RPMI7951 (cell line): ENCODE measurements at places on chromosomes 3 and 15.

DNA sequence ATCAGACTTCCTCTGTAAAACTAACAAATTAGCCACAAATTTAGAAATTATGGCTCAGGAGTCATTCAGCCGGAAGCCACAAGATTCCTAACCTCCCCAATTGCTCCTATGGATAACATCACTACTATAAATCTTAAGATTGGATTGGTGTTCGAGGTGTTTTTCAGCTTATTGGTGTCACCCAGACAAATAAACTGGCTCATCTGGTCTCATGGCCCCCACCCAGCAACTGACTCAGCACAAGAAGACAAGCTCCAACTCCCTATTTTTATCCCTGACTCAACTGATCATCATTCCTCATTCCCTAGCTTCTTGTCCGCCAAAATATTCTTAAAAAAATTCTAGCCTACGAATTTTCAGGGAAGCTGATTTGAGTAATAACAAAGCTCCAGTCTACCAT is 135.1 kb upstream of the STRIT1 start:
- peak; percentile 90 for DNase-seq

- no peak for DNase-seq
Measured at GRCh38 chr3:125634336-125634950, 39.1 kb upstream of the OSBPL11 start.

GRCh38 chr3:187812496-187812895 is 67.2 kb upstream of the BCL6 start:
- no peak for DNase-seq

DNA sequence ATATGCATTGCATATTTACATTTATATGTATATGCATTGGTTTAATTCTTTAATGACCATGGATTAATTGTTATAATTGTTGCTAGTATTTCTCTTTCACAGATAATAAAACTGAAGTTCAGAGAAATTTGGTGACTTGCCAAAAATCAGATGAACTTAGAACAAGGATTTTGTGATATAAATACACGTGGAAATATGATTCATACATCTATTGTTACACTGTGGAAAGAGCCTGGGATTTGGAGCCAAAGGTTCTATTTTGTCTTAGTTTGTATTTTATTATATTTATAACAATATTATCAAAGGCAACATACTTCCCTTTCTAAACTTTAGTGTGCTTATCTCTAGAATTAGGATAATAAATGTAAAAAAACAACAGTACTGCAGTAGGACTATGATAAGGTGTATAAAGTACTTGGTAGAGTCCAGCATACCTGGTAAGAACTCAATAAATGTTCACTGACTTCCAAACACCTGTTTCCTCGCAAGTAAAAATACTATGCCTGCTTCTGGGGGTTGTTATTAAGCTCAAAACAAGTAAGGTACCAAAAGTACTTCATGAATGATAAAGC is 342.9 kb downstream of the THSD4 start:
- DNase-seq, result no peak

DNA sequence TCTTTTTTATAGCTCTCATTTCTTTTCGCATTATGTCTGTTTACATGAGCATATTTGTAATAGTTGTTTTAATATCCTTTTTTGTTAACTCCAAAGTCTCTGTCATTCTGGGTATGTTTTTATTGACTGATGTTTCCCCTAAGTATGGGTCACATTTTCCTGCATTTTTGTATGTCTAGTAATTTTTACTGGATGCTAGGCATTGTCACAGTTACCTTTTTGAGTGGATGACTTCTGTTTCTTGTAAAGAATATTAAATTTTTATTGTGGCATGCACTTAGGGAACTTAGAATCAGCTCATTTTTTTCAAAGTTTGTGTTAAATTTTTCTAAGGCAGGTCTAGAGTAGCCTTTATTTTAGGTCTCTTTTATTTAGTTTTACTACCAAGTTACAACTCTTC is 40.7 kb downstream of the ANAPC13 start:
- DNase-seq, result no peak

DNA sequence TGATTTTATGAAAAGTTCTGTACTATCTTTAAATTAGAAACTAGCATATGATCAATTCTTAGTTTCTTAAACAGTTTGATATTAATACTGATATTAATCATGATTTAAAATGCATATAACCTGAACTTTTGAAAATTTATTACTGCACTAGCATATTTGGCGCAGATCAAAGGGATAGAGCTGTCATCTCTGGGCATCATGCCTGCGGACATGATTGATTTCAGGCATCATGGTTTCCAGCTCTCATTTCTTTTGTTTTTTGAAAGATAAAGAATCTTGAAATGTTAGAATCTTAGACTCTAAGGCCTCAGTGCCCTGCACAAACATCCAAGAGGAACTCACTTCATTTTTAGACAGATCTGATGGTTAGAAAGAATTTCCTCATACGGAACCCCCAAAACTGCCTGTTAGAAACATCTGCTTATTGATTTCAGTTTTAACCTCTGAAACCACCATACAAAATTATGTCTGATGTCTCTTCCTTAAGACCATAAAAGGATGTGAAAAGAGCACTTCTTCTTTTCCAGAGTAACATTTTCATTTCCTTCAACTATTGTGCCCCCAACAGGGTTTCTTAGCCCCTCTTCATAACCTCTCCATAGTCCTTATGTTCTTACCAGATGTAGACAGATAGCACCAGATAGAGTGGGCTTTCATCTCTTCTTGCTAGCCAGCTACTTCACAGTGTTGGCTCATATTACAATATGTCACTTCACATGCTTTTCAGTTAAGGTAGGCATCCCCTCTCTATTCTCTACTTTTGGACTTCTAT is 110.8 kb downstream of the BBX start:
- DNase-seq, result no peak

GRCh38 chr3:156725682-156726081 is 51.3 kb downstream of the TIPARP start:
- no peak for DNase-seq

GRCh38 chr3:112123548-112123947 is 9.5 kb downstream of the GCSAM start:
- no peak for DNase-seq

- DNase-seq, result peak; percentile 52
Measured at GRCh38 chr15:92383519-92384324, 10.0 kb upstream of the ST8SIA2 start.

- DNase-seq, result no peak
Measured at GRCh38 chr3:10845001-10845761, 29.2 kb downstream of the SLC6A11 start.

GRCh38 chr15:99603828-99604227 is 38.0 kb downstream of the MEF2A start:
- DNase-seq, result no peak

- DNase-seq, result peak; percentile 89
Measured at GRCh38 chr15:60932051-60932915, 296.8 kb downstream of the RORA start.

- no peak for DNase-seq
Measured at GRCh38 chr3:29381595-29381994, 100.7 kb downstream of the RBMS3 start.

GRCh38 chr3:63193647-63194046 is 84.5 kb upstream of the SYNPR start:
- DNase-seq, result peak; percentile 35

GRCh38 chr3:153026026-153026425 is 136.0 kb upstream of the RAP2B start:
- peak; percentile 46 for DNase-seq

GRCh38 chr3:123764647-123765046 is 119.5 kb downstream of the MYLK start:
- peak; percentile 39 for DNase-seq

- no peak for DNase-seq
Measured at GRCh38 chr3:195757438-195757770, 36.6 kb downstream of the MUC20 start.

DNA sequence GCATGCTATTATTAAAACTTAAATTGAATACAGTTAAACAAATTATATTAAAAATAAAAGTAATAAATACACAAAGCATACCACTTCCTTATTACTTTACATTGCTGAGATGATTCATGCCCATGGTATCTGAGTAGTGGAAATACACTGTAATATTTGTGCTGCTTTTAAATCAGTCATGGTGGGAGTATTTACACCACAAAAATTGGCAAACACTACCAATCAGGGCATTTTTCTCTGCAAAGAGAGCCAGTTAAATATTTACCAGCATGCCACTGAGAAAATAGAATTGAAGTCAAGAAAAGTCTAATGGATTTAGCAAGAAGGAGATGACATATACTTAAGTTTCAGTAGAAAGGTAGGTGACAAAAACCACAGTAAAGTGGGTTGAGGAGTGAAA is 19.6 kb downstream of the PPARG start:
- peak; percentile 81 for DNase-seq

- DNase-seq, result no peak
Measured at GRCh38 chr15:58548308-58549012, 116.7 kb downstream of the LIPC start.

GRCh38 chr3:197151580-197151979 is 122.0 kb upstream of the MELTF start:
- DNase-seq, result peak; percentile 69

DNA sequence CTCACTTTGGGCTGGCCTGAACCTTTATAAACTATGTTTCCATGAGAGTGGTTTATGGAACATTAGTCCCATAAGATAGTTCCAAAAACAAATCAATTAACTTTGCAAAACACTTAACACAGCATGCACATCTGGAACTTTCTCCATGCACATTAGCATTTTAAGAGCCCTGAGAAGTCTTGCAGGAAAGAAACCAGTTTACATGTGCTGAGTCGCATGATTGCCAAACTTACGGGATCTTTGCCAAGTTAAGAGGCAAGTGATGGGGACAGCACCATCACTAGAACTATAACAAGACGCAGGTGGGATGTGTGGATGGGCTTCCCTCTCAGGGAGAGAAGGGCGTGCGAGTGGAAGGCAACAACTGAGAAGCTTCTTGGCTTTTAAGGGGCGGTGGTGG is 20.7 kb downstream of the ADAMTS9 start:
- peak; percentile 12 for DNase-seq

- no peak for DNase-seq
Measured at GRCh38 chr3:39762537-39763070, 46.8 kb upstream of the MYRIP start.

- peak; percentile 84 for DNase-seq
Measured at GRCh38 chr3:62128051-62128450, 245.3 kb downstream of the FEZF2 start.

- DNase-seq, result no peak
Measured at GRCh38 chr3:5583920-5584319, 396.4 kb downstream of the EDEM1 start.

GRCh38 chr3:158768361-158768787 is 33.5 kb upstream of the MFSD1 start:
- peak; percentile 74 for DNase-seq

- DNase-seq, result no peak
Measured at GRCh38 chr3:42371776-42372175, 38.6 kb downstream of the LYZL4 start.

GRCh38 chr3:105456017-105456416 is 89.3 kb downstream of the ALCAM start:
- DNase-seq, result no peak

DNA sequence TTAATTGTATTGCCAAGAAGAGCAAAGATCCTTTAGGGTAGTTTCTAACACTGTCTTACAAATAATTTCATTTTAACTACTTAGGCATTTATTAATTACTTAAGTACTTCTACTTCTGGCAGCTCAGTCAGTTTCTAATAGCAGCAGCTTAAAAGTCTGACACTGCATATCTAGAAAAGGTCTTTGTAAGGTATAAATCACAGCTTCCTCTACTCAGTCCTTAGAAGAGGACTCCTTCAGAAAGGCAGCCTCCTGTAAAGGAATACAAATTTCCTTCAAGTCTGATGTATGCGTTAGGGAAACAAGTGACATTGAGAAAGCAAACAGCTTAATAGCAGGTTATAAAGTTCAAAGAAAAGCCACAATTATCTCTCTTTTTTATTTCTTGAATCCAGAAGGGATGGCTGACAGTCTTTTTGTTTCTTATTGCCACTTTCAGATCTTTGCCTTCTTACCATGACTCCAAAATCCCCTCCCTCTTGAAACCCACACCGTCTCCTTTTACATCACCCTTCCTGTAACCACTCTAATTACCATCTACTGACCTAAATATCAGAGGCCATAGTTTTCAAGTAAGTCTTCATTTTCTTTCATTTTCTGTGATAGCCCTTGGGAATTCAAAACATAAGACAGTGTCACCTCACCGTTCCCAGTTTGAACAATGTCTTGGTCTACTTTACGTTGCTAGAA is 109.5 kb downstream of the CGGBP1 start:
- no peak for DNase-seq

GRCh38 chr3:24683090-24683489 is 188.4 kb upstream of the THRB start:
- no peak for DNase-seq

GRCh38 chr3:89038869-89039268 is 68.6 kb upstream of the EPHA3 start:
- DNase-seq, result no peak

- peak; percentile 83 for DNase-seq
Measured at GRCh38 chr3:140093742-140094141, 158.8 kb downstream of the CLSTN2 start.

GRCh38 chr15:31169558-31169957 is 68.0 kb upstream of the TRPM1 start:
- no peak for DNase-seq

- no peak for DNase-seq
Measured at GRCh38 chr3:19147905-19148767, at the start of gene KCNH8. KCNH8 (plus strand) TSS chr3:19148510; CDS start chr3:19148720, 210 bp downstream.

GRCh38 chr3:138180375-138181029 is 5.8 kb upstream of the DBR1 start:
- DNase-seq, result peak; percentile 37

- peak; percentile 27 for DNase-seq
Measured at GRCh38 chr3:170277833-170278580, 55.8 kb downstream of the PRKCI start.

GRCh38 chr3:186785495-186786018 is 2.2 kb downstream of the EIF4A2 start:
- no peak for DNase-seq

DNA sequence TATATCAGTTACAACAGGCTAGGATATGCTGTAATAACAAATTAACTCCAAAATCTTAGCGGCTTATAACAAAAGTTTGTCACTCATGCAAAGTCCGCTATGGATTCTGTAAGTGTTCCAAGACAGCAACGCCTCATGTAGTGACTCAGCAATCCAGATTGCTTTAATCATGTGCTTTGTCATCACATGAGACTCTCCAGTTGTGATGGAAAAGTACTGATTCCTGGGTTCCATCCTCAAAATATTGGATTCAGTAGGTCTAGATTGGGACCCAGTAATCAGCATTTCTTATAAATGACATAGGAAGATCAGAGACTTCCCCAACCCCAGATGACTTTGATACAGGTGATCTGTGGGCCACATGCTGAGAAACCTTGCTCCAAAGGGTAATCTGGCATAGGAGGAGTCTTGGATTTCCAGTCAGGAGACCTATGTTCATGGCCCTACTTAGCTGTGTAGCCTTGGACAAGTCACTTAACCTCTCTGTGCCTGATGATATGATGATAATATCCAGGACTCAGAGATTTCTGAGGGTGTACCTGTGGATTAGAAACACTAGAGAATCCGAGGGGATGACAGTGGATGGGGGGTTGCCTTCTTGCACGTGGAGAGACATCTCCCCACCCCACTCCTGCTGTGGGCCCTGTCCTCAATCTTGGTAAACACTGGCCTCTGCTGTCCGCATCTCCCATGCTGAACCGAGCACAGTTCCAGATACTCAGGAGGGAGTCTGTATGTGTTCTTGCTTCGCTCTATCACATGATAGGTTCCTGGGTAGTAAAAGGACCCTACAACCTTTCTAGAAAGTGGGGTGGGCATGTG is 65.5 kb downstream of the CORO2B start:
- peak; percentile 83 for DNase-seq

GRCh38 chr3:62467966-62468722 is 94.8 kb upstream of the FEZF2 start:
- no peak for DNase-seq
